Activated CD8-positive, alpha-beta memory T cell treated with anti-CD3 and anti-CD28 coated beads for 1 hour (primary cell): ENCODE measurements at places on chromosomes 1 and 21.

DNA sequence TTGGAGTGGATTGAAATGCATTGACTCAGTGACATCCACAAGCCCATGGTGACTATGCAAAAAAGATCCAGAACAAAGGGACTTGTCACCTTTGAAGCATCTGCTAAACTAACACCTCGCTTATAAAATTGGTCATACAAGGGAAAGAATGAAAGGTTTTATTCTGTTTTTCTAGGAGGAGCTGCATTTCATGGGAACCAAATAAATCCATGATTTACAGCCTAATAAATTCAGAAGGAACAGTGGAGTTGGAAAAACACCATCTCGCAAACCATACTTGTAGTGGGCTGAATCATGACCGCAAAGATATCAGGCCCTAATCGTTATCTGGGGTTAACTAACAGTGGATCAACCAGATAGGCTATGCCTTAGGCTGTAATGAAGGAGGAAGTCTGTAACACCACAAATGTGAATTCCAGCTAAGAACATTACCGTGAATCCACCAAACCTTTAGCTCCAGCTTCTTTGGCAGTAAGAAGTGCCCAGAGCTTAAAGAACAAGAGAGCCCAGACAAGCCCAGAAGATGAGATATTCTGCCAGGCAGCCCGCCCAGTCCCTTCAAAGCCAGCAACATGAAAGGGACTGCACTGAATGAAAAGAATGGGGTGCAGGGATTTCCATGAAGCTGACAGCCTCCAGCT lies 27.4 kb downstream of the RSPH1 start:
- DNase-seq = no peak

DNA sequence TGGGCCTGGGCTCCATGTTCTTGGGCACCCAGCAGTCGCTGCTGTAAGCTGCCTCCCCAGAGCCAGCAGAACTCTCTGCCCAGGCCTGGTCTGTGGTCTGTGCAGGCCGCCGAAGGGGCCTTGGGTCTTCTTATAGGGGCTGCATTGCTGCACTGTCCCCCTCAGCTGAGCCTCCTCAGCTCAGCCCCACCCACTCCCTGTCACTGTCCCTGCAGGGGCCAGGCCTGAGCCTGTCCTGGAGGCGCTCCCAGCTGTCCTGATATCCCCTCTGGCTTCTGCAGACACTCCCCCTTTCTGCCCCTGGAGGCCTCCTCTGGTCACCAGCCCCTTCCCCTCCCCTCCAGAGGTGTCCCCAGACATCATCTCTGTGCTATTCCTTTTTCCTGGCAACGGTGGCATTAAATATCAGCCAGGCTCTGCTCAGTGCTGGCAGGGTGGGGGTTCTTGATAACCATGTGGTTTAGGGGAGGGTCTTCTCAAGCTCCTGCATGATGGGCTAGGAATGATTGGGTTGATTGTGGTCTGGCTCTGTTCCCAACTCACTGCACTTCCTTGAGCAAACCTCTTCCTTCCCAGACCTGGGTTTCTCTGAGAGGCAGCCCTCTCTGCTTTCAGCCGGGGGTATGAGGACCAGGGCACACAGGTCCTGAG lies 3.7 kb upstream of the FOXO6 start:
- no peak for DNase-seq

DNA sequence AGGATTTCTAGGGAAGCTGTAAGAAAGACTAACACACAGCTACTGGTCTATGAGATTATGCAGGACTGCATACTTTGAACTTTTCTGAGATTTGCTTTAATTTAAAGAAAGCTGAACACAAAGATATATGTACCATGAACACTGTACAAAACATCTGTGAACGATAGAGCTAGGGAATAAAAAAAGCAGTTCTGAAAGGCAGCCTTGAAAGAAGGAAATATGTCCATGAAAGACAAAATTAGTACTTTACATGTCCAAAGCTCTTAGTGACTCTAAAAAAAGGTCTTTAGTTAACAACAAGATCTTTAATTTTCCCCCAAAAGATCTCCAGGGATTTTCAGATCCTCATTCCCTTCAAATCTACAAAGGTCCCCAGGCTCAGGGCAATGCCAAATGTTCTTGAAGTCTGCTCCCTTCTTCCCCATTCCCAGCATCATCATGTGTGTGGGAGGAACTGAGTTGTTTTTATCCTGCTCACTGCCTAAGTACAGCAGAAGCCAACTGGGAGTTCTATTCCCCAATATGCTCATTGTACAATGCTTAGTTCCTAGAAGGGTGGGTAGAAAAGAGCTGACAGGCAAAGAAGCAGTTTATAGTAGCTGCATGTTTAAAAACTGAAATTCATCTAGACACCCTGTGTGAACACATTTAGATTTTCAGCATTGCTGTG lies 60.1 kb upstream of the PTCH2 start:
- no peak for DNase-seq

DNA sequence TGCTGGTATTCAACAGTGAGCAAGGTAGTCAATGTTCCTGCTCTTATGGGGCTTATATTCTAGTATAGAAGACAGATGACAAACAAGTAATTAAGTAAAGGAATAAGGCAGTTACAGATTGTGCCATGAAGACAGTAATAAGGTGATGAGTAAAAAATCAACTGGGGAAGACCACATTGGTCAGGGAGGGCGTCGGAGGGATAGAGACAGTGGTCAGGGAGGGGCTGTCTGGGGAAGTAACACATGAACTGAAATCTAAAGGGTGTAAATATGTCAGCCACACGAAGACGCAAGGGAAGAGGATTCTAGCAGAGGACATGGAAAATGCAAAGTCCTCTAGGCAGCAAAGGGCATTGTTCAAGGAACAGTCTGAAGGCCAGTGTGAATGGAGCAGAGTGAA lies 10.1 kb downstream of the IL12RB2 start:
- DNase-seq = no peak

- no peak for DNase-seq
These were observed 250.0 kb upstream of the ADGRL2 start for GRCh38 chr1:81550753-81551152.

GRCh38 chr1:2376931-2377672 lies 14.3 kb downstream of the MORN1 start:
- no peak for DNase-seq

- no peak for DNase-seq
These were observed 118.3 kb upstream of the FGGY start for GRCh38 chr1:59178339-59179187.

- DNase-seq = no peak
These were observed 201.0 kb upstream of the PTBP2 start for GRCh38 chr1:96520579-96520947.

DNA sequence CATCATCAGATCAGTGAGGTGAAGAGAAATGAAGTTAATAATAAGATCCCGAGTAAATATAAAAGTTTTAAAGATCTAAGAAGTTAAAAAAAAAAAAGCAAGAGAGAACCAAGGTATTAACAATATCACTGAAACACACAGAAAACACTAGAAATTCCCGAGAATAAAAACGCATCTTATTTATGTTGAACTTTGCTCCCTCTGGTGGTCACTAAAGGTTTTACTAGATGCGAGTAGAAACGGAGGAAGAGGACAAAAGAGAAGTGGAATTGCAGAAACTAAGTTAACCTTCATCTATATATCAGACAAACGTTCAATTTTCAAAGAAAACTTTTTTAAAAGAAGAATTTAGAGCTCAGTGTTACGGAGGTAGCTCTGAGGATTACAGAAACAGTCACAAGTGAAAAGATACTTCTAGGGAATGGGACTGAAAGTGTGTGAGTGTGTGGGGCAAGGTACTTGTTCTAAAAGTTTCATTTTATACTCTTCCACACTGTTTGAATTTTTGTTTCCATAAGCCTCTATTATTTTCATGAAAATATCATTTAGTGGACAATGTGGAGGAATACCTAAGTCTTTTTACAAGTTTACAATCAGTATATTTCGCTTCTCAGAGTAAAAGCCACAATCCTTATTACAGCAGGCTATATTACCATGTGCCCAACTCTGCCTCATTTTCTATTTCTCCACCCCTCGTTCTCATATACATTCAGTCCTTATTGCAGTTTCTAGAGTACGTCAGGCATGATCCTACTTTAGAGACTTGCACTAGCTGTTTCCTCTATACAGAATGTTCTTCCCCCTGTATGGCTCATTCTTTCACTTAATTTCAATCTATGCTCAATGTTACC lies 19.7 kb downstream of the ACBD6 start:
- no peak for DNase-seq

GRCh38 chr1:223249854-223250631 lies 107.0 kb upstream of the TLR5 start:
- no peak for DNase-seq

DNA sequence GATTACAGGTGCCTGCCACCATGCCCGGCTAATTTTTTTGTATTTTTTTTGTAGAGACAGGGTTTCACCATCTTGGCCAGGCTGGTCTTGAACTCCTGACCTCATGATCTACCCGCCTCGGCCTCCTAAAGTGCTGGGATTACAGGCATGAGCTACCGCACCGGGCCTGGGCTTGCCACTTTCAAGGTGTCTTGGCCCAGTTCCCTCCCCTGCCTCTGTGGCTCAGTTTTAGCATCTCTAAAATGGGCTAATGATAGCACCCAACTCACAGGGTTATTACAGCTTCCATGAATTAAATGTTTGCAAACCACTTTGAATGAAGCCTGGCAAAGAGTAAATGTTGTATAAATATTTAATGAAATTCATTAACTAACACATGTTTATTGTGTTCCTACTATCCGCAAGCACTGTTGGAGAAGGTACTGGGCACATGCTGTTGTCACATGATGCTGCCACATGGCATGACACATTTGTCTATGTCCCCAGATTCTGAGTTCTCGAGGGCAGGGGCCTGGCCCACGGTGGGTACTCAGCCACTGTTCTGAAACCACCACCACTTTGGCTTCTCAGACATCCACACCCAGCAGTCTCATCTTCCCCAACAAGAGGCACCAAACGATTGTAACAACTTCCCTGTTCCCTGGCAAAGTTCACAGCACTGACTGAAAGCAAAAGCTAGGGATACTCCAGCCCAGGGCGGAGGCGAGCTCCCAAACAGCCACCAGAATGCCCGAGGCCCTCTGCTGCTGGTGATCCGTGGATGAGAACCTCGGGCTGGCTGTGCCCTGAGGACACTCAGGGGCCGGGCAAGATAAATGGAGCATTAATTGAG lies 9.7 kb downstream of the IFFO2 start:
- no peak for DNase-seq

DNA sequence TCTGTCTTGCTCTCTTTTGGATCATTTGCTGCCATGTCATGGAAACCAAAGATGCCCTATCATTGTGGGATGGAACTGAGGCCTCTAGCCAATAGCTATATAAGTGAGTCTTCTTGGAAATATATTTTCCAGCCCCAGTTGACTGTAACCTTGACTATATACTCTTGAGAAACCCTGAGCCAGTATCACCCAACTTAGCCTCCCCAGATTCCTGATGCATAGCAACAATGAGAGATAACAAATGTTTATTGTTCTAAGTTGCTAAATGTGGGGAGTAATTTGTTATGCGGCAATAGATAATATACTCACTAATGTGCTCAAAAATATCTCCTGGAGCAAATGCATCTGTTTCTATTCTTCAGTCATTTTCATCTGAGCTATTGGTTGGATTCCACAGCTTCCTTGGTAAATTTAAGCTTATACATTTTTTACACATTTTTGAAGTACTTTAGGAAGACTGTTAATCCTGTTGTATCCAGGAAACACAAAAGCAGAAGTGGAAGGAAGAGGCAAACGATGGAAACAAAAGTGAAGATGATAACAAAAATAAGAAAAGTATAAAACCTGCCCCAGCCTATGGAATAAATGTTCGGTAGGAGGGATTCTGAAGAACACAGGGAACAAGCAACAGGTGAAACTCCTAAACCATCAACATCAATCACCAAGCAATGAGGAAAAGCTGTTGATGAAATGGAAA lies 6.3 kb upstream of the SRRM1 start:
- no peak for DNase-seq

DNA sequence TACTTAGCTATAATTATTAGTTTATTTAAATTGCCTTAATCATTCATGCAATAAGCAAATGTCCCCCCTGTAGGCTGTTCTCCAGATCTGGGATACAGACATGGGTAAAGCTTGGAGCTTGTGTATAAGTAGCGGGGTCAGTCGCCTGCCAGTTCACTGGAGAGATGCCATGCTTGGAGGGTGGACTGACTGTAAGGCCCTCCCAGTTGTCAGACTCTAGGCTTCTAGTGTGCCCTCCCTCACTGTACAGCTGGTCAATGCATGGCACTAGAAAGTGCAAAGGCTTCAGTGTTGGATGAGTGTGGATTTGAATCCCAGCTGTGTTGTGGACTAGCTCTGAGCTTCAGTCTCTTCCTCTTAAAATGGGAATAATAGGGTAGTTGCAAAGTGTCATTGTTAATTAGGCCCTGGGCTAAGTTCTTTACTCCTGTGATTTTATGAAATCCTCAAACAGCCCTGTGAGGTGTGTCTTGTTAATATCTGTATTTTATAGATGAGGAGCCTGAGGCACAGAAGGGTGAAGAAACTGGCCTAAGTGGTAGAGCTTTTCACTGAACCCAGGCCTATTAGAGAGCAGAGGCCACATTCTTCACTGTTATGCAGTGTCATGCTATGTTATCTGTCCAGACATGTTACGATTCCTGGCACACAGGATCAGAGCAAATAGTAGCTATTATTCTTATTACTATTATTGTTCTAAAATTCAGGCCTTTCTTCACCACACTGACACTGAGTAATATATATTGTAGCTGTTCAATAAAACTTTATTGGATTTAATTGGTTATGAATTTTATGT lies 85.9 kb downstream of the ROR1 start:
- DNase-seq = no peak

DNA sequence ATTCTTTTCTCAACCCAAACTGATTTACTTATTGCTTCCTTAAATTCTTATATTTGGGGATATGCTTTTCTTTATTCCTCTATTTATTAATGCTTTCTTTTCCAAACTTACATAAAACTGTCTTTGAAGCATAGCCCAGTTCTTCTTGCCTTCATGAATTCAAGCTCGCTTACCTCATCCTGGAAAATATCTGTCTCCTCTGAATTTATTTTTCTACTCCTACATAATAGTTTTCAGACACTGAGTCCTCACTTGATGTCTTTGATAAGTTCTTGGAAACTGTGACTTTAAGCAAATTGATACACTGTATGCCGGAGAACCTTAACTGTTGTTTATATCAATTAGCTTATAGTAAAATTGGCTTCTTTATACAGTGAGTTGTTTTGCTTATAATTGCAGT lies 93.8 kb downstream of the ZFYVE9 start:
- no peak for DNase-seq

DNA sequence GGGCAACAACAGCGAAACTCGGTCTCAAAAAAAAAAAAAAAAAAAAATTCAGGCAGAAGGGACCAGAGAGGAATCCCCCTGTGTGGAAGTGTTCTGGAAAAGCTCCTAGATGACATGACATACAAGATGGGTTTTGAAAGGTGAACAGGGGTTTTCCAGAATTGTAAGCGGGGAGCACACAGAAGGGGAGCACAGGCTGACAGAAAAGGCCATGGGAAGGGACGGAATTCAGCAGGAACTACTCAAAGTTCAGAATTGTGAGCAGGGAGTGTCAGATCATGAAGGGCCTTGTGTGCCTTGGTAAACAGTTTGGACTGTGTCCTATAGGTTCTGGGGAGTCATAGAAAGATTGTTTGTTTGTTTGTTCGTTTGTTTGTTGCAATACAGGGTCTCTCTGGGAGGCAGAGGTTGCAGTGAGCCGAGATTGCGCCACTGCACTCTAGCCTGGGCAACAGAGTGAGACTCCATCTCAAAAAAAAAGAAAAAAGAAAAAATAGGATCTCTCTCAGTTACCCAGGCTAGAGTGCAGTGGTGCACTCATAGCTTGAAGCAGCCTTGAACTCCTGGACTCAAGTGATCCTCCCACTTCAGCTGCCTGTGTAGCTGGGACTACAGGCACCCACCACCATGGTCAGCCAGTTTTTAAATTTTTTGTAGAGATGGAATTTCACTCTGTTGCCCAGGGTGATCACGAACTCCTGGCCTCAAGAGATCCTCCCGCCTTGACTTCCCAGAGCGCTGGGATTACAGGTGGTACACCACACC lies 1.2 kb upstream of the RHBDL2 start:
- no peak for DNase-seq
